ENCODE measurements at places on chromosomes 2 and 18.

DNA sequence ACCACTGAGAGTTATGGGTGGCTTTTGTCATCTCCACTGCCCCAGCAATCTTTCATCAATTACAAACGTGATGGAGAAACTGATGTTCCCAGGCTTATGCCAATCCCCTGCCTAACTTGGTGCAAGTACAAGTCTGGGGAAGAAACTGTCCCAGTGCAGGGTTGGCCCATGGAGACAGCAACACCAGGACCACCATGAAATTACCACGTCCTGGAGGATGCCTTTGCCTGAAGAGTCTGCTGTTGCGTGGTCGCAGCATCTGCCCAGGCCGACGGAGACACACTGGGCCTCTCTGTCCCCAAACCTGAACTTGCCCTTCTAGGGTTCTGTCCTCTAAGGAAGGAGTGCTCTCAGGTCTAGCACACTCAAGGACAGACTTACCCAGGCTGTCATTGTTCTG, 496.8 kb upstream of the RAB6C start:
- no peak for DNase-seq

GRCh38 chr18:73962256-73962655, 185.4 kb downstream of the FBXO15 start:
- no peak for DNase-seq

DNA sequence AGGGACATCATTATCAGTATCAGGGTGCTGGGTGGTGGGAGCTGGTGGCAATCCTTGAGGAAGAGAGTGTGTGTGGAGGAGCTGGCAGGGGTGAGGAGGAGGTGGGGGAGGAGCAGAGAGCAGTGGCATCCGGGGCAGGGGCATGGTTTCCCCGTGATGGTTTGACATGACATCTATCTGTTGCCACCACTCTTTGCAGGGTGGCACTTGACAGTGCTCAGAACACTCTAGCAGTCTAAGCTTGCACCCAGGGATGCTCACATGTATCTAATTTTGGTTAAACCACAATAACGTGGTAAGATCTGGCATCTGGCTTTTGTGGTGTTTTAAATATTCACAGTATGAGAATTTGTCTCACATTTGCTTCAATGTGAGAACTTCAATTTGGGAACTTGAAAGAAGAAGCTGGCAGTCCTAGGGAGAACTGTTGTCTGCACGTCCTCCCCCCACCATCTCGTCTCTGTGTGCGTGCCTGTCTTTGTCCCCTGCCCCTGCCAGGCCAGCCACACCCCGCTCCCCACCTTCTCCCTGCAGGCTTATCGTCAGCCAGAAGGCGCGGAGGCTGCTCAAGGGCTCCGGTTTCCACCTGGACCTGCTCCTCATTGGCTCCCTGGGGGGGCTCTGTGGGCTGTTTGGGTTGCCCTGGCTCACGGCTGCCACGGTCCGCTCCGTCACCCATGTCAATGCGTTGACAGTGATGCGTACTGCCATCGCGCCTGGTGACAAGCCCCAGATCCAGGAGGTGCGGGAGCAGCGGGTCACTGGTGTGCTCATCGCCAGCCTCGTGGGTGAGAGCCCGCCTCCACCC, 11.7 kb downstream of the SLC4A3 start:
- no peak for DNase-seq

- DNase-seq = no peak
Measured at GRCh38 chr18:42196651-42197050, 241.6 kb downstream of the PIK3C3 start.

DNA sequence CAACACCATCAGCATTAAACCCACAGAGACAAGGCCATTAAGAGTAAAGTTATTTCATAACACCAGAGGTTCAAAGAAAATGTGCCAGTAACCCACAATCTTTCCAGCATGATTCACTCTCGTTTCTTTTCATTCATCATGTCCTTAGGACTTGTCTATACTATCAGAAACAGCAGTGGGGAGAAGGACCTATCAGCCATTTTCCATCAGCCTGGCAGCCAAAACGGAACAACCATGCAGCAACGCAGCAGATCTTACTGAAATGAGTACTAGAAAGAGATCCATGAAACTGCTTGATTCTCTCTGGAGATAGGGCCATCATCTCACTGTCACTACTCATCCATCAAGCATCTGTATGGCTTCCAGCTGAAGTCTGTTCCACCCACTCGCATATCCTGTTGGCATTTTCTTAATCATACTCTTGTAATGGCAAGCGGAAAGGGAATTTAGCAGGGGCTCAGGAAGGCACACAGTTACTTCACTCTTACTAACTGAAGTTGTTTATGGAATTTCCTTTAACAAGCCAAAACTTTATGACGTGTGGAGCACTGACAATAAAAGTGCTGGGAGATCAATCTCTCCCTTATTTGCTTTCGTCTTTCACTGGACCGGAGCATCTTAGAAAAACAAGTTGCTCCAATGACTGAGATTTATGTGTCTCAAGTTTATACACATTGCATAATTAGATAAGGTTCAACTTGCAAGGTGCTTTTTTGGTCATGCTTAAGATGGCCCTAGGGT, 69.7 kb downstream of the EPHA4 start:
- no peak for DNase-seq

- DNase-seq = peak; percentile 75
Measured at GRCh38 chr18:3456686-3457069, 6.7 kb downstream of the TGIF1 start.

All from NCI-H1417 (cell line).